Fibroblast of the aortic adventitia (primary cell): ENCODE measurements at places on chromosomes 1 and 21.

GRCh38 chr21:44521301-44521927 is 18.6 kb downstream of the KRTAP10-1 start:
- no peak for DNase-seq

DNA sequence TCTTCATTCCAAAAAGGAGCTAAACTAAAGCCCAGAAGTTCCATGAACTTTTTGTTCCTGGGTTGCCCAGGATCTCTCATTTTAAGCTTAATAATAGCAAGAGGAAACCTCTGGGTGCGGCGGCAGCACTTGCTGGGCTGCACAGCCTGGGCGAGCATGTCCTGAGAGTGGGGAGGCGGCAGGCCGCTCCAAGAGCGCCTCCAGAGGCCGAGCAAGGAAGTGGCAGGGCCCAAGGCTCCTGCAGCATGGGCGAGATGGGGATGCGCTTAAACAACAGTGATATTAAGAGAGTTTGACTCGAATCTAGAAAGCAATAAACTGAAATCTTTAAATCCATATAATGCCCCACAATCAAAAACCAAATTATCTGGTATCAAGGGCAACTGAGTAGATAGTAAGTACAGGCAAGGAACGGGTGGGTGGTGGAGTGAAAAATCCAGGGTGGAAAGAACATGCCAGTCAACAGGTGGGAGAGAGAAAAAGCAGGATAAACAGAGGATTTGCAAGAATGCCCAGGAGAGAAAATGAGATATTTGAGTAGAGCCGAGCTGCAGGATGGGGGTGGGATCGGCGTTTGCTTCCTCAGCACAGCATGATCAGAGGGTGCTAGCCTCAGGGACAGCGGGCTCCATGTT is 14.1 kb upstream of the TNR start:
- no peak for DNase-seq

DNA sequence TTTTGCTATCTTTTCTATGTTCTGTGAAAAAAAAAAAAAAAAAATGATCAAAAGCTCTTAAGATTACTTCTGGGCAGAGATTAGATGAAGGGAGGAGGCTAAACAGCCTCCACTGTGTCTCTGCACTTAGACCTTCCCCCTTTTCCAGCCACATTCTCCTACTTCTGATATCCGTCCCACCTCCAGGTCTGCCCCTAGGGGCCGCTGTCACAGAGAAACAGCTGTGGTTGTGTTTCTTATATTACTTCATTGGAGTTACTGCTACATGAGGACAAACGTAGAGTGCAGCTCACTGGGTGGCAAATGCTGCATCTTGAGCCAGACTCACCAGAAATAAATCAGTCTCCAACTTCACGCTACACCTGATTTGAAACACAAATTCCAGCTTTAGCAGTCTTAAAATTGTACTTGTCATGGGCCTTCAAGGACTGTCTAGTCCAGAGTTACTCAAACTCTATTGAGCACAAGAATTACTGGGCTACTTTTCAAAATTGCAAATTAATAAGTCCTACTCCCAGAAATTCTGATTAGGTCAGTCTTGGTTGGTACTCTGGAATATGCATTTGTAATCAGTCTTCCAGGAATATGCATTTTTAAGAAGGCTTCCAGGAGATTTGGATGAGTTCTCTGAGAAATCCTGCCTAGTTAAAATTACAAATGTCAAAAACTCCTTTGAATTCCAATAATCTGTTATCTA is 125.2 kb upstream of the PTBP2 start:
- peak; percentile 10 for DNase-seq

- DNase-seq: peak; percentile 54
Measured at GRCh38 chr1:147177611-147178380, 5.5 kb upstream of the PRKAB2 start.

- no peak for DNase-seq
Measured at GRCh38 chr1:147717051-147717705, 43.2 kb downstream of the GJA5 start.

- DNase-seq: peak; percentile 85
Measured at GRCh38 chr1:66563094-66563800, 29.3 kb downstream of the SGIP1 start.

DNA sequence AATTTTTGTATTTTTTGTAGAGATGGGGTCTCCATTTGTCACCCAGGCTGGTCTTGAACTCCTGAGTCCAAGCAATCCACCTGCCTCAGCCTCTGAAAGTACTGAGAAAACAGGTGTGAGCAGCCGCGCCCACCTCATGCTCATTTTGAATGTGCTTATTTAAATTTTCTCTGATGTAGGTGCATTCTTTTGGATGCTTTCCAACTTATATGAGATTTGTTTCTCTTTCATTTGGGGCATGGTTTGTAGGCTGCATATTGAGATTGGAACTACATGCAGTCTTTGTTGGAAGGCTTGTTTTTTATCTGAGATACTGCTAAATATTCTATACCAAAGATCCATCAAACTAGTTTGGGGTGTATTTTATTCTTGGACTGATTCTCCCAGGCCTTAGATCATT is 81.0 kb upstream of the IVNS1ABP start:
- no peak for DNase-seq

DNA sequence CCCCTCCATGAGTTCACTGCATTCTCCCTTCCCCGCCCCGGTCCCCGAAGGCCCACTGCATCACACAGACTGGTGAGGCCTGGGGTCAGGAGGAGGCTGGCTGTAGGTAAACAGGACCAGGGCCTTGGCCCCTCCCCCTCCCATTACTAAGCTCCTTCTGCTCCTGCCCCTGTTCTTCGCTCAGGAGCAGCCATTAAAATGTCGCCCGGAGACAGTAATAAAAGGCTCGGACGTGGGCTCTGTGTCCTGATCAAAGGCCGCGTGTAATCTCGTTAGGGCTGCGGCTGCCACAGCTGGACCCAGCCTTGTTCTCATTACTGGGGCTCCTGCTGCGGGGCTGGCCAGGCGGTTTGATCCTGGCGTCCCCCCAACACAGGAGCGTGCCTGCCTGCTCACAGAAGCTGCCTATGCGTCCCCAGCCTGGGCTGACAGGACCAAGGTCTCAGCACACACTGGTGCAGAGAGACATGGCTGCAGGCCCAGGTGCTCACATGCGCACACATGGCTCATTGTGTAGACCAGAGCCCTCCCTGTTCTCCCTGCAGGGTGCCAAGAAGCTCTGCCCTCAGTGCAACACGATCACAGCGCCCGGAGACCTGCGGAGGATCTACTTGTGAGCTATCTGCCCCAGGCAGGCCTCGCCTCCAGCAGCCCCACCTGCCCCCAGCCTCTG is 24.0 kb downstream of the TMEM53 start:
- DNase-seq: no peak

- DNase-seq: peak; percentile 31
Measured at GRCh38 chr1:46653405-46653958, 14.7 kb downstream of the ATPAF1 start.

DNA sequence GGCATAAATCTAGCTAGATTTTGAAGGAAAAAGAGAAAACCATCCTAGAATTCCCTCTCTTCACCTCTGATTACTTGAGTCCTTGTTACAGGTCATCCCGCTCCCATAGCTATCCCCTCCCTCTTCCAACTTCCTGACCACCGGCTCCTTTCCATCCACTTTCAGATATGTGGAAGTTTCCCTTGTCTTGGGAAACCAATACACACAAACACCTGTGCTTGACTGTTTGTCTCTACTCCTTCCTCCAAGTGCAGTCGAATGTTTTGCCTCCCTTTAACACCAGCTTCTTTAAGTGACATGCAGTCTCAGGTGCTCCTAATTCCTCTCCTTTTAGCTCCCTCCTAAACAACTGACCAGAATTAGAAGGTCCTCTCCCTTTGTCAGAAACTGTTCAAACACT is 70.0 kb downstream of the PTGER3 start:
- DNase-seq: no peak

DNA sequence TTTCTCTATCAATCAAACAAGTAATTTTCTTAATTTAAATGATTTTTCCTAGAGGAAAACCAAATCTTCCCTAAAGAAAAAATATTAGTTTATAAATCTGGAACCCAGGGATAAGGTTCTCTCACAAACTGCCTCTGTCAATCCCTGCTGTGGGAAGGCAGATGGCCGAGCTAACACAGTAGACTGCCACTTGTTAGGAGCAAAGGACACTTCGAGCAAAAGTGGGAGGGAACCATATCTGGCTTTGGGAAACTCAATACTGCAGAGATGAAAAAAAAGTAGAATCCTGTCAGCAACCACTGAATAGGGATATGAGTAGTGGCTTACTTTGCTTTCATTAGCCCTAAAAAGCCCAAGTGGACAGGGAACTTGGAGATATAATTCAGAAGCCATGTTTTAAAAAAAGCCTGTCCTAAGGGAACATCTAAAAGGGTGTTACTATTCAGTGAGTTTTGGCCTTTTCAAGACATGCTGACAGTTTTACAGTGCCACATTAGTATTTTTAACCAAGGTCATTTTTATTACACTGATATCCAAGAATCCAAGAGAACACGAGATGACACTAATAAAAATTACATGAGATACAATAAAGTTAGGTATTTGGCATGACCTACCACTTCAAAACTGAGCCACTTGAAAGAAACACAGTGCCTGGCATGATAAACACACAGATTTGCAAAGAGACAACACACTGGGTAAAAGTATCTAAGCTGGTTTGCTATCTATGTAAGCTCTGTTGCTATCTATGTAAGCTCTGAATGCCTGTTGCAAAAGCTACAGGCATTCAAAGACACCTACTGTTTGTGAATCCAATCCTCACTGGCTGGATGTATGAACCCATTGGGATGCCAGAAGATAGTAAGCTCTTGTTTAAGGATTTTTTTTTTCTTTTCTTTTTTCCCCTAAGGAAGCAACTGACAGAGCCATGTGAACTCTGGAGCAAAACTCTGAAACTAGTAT is 21.4 kb downstream of the TEX38 start:
- no peak for DNase-seq

DNA sequence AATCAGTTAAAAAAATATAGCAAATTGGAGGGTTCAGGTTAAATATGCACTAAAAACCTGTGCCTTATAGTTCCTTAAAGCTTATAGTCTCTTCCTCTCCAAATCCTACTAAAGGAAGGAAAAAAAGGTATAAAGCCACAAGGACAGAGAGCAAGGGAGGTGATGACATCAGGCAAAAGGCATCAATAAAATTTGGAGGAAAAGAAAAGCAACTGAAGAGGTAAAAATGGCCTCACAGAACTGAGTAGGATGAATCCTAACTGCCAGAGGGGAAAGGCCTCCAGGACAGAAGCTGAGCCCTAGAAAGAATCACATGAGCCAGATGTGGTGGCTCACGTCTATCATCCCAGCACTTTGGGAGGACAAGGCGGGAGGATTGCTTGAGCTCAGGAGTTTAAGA is 8.1 kb downstream of the CCSAP start:
- no peak for DNase-seq

DNA sequence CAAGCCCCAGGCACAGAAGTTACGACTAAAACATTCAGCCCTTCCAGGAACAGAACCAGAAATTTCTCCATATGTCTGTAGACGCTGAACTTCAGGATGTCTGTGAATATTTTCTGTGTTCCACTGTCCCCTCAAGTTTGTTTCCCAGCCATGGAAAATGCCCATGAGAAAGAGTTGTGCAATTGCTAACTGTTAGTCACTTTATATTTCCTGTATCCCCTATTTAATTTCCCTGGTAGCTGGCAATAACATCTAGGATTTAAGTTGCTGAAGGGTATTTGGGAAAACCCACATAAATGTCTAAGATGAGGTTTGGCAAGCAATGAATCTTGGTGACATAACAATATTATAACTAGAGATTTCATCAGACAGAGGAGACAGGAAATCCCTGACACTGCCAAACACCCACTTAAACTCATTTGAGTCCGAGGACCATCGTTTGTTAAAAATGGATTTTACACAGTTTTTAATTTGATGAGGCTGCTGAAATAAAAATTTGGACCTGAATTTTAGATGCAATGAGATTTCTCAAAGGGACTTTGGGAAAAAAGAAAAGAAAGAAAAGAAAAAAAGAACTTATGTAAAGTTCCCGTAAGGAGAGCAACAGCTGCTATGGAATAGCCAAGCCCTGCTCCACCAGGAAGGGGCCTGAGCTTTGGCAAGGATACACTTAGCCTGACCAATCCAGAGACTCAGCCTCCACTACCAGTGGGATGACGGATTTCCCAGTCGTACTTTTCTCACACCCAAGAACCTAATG is 21.8 kb upstream of the ERRFI1 start:
- DNase-seq: peak; percentile 94

GRCh38 chr1:237638555-237638954 is 252.2 kb downstream of the ZP4 start:
- DNase-seq: no peak

DNA sequence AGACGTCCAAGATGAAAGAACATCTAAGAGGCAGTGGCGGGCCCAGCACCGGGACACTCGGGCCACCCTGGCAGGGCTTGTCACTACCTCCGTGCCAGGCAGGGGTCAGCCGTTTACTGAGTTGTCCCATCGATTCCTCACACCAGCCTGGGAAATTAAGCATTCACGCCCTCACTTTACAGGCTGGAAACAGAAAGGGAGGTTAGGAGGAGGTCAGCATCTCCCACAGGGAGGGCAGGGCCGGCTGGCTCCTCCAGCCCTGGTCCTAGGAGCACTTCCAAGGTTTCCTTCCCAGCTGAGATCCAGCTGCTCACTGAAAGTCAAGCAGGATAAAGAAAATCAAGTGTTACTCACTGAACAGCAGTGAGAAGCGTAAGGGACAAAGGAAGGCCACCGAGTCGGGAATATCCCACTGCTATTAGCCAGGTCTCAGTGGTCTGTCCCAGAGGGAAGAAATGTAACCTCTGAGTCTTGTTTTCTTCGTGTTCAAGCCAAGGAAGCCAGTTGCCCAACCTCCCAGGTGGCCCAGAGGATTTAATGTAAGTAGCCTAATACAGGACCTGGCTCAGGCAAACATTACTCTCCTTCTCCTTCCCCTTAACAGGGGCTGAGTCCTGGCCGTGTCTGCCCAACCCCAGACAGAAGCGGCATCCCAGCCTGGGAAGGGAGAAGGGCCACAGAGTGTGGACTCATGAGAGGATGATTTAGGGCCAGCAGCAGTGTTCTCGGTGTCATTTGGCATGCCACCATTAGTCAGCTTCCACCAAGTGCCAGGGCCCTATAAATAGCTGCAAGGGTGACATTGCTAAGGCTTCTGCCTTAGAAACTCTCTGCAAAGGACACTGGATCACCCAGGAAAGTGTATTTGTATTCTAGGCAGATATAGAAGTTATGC is 203.1 kb upstream of the GALNT2 start:
- DNase-seq: no peak

DNA sequence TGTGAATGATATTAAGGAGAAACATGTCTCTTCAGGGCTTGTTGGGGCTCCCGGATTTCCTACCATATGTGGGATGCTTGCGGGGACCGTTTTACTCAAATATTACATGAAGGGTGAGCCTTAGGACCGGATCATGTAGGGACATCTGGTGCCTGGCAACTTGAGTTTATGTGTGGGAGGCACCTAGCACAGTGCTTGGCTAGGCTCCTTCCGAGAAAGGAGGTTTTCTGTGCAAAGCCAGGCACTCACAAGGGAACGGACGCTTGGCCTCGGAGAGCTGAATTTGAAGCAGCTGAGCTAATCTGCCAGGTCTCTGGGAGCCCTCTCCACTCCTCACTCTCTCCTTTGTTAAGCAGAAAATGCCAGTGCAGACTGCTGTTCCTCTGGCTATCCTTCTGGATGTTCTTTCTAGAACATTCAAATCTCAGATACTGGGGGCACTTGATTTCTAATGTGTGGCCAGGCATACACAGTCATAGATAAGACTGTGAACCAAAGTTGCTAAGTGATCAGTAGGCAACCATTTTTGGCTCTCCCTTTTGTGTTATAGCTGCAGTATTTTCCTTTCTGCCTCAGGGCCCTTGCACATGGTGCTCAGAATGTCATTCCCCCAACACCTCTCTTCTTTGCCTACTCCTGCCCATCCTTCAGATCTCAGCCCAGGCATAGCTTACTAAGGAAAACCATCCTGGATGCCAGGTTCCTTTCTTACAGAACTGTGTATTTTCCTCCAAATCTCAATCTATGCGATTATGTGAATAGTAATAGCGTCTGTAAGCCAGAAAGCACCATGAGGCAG is 216.6 kb upstream of the CSF3R start:
- DNase-seq: no peak
